ENCODE measurements at places on chromosomes 3 and 15.

DNA sequence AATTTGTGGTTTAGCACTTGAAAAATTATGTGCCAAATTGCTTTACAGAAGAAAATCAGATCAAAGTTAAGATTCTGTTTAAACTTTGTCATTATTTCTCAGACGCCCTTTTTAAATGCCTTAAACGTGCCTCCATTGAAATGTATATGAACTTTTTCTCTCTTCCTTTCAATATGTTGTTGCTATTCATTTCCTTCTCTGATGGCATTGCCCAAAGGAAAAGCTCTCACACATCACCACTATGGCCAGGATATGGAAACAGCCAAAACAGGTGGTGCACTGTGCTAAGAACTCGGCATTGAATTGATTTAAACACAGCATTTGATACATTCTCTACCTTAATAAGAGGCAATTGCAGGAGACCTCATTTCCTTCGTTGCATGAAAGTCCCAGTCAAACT is 35.7 kb upstream of the NR2F2 start:
- DNase-seq, result no peak

DNA sequence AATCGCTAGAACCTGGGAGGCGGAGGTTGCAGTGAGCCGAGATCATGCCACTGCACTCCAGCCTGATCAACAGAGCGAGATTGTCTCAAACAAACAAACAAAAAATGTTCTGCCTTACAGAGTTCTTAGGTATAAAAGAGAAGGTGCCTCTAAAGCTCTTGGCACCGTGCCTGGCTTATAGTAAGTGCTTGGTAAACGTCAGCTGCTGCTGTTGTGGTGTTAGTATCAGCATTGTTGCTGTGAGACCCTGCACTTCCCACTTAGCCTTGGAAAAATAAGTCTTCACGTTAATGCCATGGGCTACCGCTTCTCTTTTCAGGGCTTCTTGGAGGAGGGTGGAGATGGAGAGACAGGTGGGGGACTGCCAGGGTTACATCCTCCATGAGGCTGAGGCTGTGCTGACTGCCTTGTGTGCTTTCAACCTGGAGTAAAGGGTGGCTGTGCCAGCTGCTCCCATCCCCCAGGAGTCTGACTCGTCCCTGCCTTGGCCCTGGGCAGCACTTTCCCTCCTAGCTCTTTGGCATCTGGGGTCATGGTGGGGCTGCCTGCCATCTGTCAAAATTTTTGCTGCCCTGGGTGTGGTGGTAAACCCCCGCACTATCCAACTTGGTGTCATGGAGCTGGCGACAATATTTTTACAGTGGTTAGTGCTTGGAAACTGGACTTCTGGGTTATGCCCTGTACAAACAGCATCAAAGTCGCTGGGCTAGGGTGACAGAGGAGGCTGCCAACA is 17.8 kb downstream of the FLNB start:
- no peak for DNase-seq

DNA sequence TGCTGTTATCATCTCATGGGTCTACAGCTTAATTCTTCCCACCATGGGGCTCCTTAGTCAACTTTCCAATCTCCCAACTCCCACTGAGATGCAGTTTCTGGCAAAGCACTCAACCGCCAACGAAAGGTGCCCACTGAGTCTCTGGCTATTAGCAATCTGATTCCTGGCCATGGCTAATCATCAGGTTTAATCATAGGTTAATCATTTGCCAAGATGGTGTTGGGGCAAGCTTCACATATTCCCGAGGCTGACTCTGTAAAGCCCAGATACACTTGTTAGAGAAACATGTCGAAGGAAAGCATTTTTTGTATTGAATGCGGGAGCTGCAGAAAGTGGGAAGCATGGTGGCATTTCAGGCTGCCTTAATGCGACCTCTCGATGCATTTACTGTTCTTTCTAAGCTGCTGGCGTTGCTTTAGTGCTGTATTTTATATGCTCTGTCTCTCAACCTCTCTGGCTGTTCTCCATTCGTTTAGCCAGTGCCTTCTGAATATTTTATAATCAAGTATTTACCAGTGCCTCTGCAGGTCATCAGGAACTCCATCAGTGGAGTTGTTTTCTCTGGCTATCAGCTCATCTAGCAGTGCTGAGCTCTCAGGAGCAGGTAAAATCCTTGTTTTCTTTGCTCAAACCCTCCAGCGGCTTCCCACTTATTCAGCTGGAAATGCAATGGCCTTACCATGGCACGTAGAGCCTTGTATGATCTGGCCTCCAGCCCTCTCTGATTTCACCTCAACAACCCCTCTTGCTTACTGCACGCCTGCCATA is 67.0 kb downstream of the EDEM1 start:
- DNase-seq, result no peak

GRCh38 chr15:52183562-52184173 is 7.5 kb downstream of the GNB5 start:
- no peak for DNase-seq

DNA sequence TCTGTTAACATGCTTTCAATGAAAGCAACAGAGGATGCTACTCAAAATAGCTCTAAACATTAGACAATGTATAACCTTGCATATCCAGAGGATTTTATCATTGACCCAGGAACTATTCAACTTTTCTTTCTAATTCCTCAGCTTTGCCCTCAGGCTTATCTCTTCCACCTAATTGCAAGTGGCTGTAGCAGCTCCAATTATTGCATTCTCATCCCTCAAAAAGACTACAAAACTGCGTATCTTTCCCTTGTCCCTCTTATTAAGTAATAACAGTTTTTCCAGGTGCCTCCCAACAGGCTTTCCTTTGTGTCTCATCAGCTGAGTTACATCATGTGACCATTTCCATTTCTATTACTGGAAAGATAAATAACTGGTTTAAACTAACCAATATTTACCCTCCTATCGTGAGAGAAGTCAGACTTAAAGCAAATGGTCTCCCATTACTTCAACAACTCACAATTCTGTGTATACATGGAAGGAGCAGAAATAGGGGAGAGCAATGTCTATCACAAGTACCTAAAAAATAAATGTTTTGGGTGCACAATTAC is 78.0 kb upstream of the MBNL1 start:
- DNase-seq, result no peak

- no peak for DNase-seq
Observed at GRCh38 chr3:124260206-124260915, 268.4 kb upstream of the ROPN1 start.

GRCh38 chr3:10933470-10933804 is 59.1 kb upstream of the SLC6A1 start:
- no peak for DNase-seq

DNA sequence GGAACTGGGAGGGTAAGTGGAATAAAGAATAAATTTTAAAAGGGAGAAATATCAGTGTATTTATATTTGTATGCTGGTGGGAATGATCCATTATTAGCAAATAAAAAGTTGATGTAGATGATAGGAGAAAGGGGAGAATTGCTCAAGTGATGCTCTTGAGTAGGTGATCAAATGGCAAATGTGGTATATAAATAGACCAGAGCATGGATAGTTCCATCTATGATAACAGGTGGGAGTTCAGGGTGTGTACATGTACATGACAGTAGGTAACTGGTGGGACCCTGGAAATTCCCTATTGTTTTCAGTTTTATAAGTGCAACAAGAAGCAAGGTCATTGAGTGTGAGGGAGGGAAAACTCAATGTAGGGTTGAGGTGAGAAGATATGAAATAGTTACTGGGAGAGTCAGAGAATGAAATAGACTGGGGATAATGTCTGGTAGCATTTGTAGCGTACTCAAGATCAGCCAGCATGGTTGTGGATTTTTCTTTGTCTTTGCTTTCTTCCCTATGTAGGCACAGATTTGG is 31.3 kb upstream of the EBLN2 start:
- DNase-seq, result no peak

GRCh38 chr3:41866298-41866697 is 95.6 kb downstream of the ULK4 start:
- DNase-seq, result no peak

DNA sequence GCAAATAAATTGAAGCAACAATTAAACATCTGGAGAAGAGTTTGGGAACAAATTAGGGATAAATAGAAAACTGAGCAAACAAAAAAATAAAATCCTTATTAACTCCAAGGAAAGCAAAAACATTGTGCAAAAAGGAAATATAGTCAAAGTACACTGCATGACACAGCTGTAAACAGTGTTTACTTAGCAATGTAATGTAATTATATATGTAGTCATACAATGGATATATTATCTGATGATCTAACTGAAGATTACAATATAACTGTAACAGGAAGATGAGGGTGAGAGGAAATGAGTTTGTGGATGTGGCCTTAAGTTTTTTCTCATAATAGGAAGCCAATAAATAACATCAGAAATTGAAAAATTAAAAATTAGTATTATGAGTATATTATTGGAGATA is 42.5 kb downstream of the SCN10A start:
- no peak for DNase-seq

DNA sequence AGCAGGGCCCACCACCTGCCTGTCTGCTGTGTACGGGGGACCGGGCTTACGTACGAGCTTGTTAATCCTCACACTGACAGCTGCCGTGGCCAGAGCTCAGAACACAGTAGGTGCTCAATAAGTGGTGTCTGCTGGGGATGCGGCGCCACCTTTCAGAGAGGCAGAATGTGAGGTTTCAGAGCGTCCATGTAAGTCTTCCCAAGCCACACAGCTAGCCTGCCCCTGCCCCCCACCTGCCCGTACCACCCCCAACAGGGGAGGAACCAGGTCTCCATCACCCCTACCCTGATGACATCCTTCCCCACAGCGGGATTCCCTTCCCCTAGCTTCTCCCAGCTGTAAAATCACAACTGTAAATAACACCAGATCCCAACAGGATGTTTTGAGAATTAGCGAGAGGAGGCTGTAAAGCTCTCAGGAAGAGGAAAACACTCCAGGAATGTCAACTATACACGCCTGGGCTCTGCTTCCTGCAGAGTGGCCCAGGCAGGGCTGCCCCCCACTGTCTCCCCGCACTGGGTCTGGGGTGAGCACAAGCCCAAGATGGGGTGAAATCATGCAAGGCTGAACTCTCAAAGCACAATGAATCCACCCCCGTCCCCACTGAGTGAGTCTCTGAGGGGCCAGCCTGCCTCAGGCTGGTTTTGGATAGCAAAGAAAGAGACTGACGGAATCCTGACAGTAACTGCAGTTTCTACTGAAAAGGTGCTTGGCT is 250.1 kb upstream of the LYSMD4 start:
- DNase-seq, result no peak

DNA sequence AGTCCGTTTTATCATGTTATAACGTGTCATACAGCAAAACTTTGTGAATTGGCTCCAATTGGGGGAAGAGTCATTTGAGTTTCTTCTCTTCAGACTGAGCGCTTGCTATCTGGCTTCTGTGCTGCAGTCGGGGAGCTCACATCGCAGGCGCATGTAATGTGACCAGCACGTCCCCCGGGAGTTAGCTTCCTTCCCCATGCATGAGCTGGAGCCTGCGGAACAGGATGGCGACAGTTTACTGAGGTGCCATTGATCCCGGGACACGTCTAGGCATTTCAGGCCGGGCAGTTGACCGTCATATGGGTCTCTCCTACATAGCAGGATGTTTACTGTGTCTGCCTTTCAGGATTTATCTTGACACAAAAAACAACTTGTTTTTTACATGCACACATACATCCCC is 44.8 kb downstream of the CMTM8 start:
- no peak for DNase-seq

GRCh38 chr3:50563867-50564266 is 3.7 kb downstream of the C3orf18 start:
- DNase-seq, result no peak

GRCh38 chr15:63225381-63225780 is 36.0 kb downstream of the RAB8B start:
- DNase-seq, result no peak

- DNase-seq, result no peak
Observed at GRCh38 chr15:98884894-98885293, 122.7 kb downstream of the PGPEP1L start.

DNA sequence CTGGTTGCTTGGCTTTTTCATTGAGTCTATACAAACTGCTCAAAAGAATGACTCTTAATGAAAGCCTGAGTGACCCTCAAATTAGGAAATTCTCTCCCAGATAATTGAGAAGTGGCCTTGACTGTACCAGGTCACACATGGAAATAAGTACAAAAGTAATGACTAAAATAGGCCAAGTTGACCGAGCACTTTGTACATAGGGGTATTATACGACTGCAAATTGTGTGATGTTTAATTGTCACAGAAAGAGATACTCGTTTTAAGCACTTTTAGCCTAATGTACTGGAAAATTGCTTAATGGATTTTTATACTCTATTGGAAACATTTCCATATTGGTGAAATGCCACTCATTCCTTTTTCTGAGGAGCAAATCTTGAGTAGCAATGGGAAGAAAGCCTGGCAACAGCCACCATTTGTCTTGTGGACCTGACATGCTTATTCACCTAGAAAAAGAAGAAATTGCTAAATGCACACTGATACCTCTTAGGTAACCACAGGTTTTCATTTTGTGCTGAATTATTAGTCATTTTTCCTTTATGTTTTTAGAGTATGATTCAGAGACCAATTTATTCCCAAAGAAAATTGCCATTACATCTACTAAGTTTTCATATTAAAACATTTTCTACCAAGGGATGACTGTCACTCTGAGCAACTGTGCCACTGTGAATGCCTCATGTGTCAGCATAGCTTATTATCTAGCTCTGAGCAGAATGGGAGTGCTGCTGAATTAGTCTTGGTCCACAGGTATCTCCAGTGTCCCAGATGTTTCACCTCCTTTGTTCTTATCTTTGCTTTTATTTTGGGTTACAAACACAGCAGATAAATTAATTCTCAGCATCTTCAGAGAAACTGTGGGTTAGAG is 8.9 kb upstream of the PXK start:
- no peak for DNase-seq

GRCh38 chr3:100941041-100941440 is 52.2 kb downstream of the ABI3BP start:
- no peak for DNase-seq

- DNase-seq, result no peak
Observed at GRCh38 chr15:93515256-93516051, 426.4 kb upstream of the RGMA start.

DNA sequence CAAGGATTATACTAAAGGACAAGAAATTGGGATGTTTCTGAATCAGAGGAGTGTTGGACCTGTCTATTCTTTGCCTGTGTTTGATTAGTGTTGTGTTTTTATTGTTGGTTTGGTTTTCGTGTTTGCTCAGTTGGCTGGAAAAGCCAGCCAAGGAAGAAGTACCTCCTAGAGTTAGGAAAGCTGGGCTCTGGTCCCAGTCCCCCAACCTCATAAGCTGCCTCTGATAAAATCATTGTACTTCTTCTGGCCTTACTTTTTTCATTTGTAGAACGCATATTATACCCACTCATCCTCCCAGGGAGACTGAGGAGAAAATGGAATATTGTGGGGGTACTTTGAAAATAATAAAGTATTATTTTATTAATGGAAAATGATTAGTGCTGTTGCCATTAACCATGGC is 177.4 kb upstream of the TRIM42 start:
- no peak for DNase-seq

DNA sequence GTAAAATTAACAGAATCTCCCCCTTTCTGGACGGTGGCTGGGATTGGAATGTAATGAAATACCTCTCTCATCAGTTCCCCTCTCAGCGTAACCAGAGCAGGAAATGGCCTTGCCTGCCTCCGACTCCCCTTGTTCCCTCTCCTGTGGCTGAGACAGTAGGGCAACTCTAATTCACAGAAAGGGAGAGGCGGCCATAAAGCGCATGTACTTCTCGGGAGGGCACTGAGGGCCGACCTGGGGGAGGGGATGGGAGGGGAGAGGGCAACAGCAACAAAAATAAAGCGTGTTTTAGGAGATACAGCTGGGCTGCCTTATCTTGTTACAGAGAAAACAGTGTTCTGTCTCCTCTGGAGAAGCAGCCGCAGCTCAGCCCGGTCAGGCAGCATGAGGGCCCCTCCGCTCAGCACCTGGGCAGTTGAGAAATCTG is 783.3 kb upstream of the ARRDC4 start:
- DNase-seq, result no peak
